ENCODE measurements at places on chromosomes 13 and 19.

DNA sequence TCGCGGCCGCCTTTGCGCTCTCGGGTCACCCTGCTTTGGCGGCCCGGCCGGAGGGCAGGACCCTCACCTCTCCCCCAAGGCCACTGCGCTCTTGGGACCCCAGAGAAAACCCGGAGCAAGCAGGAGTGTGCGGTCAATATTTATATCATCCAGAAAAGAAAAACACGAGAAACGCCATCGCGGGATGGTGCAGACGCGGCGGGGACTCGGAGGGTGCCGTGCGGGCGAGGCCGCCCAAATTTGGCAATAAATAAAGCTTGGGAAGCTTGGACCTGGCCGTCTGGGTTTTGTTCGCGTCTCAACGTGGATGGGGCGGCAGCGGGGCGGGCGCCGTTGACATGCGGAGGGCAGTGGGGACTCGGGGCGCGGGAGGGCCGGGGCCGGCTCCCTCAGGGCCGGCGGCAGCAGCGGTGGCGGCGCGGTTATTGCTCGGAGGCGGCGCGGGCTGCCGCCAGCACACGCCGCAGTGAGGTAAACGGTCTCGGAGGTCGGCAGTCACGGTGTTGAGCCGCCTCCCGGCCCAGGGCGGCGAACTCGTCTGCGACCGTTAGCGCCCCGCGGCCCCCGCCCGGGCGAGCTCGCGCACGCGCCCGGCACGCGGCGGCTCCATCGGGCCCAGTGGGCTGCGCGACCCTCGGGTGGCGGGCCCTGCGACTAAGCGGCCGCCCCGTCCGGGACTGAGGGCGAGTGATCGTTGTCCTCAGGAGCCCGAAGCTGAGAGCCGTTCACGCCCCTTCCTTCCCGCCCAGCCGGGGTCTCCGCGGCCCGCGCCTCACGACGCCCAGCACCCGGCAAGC, 9.4 kb downstream of the CBARP start:
- DNase-seq = no peak

DNA sequence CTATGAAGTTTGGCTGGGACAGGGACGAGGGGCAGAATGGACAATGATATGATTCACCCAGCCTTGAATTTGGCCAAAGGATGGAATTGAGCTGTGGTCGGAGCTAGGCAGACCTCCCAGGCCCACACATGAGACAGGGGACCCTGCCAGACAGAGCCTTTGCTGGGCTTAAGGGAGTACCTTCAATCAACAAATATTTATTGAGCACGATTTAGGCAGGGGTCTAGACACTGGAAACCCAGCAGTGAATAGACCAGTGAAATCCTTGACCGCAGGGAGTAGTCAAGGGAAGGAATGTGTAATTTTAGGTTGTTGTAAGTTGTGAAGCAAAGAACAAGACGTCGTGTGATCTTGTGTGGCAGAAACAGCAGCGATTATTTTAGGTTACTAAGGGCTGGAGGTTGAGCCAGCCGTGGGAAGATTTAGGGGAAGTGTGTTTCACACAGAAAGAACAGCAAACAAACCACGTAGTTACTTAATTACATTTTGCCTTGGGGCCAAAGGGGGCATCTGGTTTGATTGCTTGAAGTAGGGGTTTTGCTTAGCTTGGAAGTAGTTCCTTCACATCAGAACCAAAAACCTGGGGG, 16.9 kb upstream of the AP1M2 start:
- no peak for DNase-seq

- no peak for DNase-seq
Observed at GRCh38 chr13:36680913-36681312, 7.1 kb downstream of the SERTM1 start.

DNA sequence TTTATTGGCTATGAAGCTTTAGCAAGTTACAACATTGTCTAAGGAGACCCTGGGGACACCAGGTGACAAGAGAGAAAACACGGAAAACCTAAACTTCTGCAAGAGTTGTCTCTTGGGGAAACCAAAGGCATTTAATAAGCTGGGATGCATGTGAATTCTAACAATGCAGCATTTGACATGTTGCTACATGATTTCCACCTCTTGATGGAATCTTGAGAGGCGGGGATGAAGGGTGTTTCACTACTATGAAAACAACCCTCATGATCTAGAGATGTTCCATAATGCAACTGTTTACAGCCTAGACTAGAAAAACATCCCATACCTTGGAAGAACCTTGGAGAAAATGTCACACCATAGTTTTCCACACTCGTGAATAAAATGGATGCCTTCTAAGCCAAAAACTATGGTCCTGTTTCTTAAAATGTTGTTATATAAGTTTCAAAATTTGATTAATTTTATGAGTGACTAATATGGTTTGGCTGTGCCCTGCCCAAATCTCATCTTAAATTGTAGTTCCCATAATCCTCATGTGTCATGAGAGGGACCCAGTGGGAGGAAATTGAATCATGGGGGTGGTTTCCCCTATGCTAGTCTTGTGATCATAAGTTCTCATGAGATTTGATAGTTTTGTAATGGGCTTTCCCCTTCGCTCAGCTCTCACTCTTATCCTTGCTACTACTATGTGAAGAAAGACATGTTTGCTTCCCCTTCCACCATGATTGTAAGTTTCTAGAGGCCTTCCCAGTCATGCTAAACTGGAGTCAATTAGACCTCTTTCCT, 164.6 kb downstream of the TNFSF13B start:
- DNase-seq = no peak

DNA sequence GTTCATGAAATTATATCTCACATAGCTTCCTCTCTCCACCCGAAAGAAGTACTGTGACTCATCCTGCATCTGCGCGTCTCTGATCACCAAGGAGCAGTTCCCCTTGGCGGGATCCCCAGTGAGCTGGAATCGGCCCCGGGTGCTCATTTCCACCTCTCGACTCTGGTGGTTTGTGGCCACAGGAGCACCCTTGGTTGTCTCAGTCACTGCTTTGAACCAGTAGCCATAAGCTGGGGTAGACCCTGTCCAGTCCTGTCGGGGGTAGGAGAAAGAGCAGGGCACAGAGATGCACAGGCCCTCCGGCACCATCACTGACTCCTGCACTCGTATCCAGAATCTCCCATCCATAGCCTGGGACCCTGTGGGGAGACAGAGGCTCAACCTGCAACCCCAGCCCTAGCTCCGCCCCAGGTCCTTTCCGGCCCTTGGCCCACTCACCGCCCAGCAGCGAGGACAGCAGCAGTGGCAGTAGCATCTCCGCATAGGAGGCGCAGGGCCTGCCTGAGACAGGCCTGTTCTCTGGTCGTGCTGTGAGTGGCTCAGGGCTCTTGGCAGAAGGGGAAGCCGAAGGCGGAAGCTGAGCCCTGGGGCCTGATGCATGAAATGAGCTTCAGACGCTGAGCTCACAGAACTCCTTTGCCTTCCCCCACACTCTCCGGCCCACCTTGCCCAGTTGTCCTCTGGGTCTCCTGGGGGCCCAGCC, at the start of gene SIGLEC10:
TSS of gene SIGLEC10 (minus strand) at position 536 of the 703 bp plus-strand sequence. CDS start at position 475, 61 bp downstream.
- DNase-seq = no peak

Data from NCI-H187 (cell line).